ENCODE measurements at places on chromosomes 1 and 21.

- no peak for DNase-seq
These were observed 149.2 kb downstream of the ACTL8 start for GRCh38 chr1:17904290-17904689.

DNA sequence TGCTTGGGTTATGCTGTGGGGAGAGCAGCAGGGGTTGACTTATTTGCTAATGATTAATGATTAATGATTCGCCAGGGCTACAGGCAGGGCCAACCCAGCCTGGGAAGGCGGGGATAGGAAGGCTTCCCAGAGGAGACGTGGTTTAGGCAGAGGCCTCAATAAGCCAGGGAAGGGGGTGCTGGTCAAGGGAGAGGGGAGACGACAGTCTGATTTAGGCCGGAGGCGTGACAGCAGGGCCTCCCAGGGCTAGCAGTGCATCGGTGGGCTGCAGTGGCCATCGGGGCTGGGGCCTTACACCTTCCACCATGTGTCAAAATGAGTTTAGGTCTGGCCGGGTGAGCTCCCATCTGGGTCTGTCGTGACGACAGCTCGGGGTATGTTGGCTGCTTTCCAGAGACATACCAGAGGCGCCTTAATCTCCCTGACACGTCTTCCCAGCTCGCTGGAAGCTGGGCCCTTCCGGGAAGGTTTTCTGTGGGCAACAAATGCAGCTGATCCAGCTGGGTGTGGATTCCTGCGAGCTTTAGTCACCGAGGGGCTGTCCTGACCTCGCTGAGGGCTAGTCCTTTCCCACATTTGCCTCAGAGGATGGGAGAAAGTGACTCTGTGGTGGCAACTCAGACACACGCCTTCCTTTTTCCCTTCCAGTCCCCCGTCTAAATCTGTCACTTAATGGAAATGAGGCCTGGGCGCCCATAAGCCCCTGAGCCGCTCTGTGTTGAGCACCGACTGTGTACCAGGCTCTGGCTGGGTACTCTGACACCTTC is 3.7 kb upstream of the SLC1A7 start:
- DNase-seq = no peak

GRCh38 chr1:101652484-101652883 is 344.2 kb downstream of the OLFM3 start:
- DNase-seq = no peak

DNA sequence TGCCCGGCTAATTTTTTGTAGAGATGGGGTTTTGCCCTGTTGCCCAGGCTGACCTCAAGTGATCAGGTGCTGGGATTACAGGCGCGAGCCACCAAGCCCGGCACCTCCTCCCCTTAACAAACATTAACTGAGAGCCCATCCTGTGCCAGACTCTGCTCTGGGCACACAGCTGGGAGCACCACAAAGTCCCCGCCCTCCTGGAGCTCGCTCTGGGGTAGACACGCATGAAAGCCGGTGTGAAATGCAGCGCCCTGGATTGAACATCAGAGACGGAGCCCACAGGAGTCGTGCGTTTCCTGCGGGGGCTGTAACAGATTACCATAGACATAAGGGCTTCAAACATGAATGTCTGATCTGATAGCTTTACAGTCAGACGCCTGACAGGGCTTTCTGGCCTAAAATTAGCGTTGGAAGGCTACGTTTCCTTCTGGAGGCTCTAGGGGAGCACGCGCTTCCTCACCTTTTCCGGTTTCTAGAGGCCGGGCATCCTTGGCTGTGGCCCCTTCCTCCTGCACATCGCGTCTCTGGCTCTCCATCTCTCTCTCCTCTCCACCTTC is 14.3 kb downstream of the SLC27A3 start:
- DNase-seq = no peak

GRCh38 chr1:98054367-98054701 is 133.5 kb upstream of the DPYD start:
- DNase-seq = no peak

- no peak for DNase-seq
These were observed 115.3 kb downstream of the NTPCR start for GRCh38 chr1:233065685-233066084.

GRCh38 chr1:33089457-33089856 is 8.5 kb downstream of the AZIN2 start:
- DNase-seq = no peak

- DNase-seq = no peak
These were observed 36.8 kb downstream of the CDC7 start for GRCh38 chr1:91537281-91537986.

Data from suppressor macrophage (primary cell).